ENCODE measurements at places on chromosomes 3 and 15.
A peak's percentile ranks its signal among the peaks of the same experiment; 100 is the strongest.

- DNase-seq = no peak
Measured at GRCh38 chr3:187708696-187709095, 6.3 kb upstream of the RTP2 start.

GRCh38 chr15:31489801-31490646 is 163.4 kb downstream of the KLF13 start:
- DNase-seq = peak; percentile 79

DNA sequence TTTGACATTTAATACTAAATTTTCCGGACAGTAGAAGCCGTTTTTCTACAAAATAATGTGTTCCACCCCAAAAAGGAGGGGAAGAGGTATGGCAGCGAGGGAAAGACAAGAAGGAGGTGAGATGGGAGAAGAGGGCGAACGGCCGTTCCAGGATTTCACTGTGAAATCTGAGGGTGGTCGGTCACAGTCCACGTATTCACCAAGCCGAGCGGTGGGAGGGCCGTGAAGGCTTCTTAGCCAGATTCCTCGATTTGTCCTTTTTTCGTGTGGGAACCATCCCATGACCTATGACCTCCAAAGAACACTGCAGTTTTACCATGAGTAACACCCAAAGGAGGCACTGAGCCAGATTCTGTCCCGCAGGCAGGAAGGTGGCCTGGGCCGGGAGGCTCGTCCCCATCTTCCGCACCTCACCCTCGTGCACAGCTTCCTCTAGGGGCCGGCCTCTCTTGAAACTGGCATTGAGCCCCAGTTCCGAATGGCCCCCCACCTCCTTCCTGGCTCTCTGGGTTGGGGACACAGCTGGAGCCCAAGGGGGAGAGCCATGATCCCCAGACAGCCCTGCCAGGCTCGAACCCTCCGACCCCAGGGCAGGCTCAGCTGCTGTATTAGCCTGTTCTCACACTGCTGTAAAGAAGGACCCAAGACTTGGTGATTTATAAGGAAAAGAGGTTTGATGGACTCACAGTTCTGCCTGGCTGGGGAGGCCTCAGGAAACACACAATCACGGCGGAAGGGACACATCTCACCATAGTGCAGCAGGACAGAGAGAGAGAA is 23.7 kb downstream of the XXYLT1 start:
- no peak for DNase-seq

- DNase-seq = no peak
Measured at GRCh38 chr15:92682741-92683510, 27.4 kb upstream of the FAM174B start.

- DNase-seq = no peak
Measured at GRCh38 chr3:66712210-66712609, 211.4 kb upstream of the LRIG1 start.

- no peak for DNase-seq
Measured at GRCh38 chr15:90087454-90088154, 14.7 kb downstream of the IDH2 start.

- DNase-seq = no peak
Measured at GRCh38 chr3:127539366-127540060, 51.0 kb downstream of the TPRA1 start.

DNA sequence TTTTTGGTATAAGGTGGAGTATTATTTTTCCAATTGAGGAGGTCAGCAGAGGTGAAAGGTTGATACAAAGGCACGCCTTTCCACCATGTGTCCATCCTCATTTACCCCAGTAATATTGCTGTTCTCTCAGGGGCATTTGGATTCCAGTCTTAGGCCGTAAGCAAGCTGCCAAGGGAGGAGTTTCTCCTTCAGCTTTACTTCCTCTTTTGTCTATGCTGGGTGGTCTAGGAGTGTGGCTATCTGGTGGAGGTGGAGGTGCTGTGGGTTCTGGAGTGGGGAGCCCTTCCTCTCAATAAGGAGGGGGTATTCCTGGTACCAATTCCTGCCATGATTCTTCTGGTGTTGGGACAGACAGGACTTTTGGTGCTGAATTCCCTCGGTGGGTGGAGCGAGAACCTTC is 340.6 kb downstream of the KCNH8 start:
- DNase-seq = no peak

- peak; percentile 38 for DNase-seq
Measured at GRCh38 chr15:71532994-71533393, 277.4 kb upstream of the NR2E3 start.

DNA sequence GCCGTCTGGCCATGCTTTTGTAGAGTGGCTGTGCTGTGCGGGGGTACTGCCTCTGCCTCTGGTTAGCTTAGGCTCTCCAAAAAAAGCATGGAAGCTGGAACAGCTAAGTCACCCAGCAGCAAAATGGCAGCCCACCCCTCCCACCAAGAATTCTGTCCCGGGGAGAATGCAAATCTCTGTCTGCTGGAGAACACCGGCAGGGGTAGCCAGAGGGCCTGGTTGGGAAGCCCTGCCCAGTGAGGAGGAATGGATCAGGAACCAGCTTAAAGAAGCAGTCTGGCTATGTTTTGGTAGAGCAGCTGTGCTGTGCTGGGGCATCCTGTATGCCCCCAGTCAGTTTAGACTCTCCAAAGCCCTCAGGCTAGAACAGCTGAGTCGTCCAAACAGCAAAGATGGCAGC is 56.2 kb upstream of the PTPRG start:
- no peak for DNase-seq

GRCh38 chr3:14658978-14659377 is 7.4 kb downstream of the CCDC174 start:
- DNase-seq = no peak

- DNase-seq = no peak
Measured at GRCh38 chr3:147355084-147355752, 51.1 kb downstream of the ZIC4 start.

GRCh38 chr3:126101521-126101982 is 17.6 kb upstream of the SLC41A3 start:
- no peak for DNase-seq

- peak; percentile 64 for DNase-seq
Measured at GRCh38 chr15:75508840-75509532, 57.5 kb upstream of the SIN3A start.

DNA sequence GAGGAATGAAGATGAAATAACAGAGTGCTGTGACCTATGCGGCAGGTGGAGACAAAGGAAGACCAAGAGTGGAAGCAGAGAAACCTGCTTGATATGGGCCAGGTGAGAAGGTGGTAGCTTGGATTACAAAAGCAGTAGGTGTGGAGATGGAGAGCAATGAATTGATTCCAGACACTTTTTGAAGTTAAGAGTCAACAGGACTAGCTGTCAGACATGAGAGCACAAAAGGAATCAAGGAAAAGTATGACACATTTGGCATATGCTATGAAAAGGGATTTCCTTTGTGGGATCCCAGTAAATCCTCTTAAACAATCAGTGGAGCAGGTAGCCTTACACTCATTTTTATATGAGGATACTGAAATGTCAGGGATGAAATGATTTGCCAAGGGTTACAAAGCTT is 160.5 kb downstream of the GREM1 start:
- DNase-seq = no peak

DNA sequence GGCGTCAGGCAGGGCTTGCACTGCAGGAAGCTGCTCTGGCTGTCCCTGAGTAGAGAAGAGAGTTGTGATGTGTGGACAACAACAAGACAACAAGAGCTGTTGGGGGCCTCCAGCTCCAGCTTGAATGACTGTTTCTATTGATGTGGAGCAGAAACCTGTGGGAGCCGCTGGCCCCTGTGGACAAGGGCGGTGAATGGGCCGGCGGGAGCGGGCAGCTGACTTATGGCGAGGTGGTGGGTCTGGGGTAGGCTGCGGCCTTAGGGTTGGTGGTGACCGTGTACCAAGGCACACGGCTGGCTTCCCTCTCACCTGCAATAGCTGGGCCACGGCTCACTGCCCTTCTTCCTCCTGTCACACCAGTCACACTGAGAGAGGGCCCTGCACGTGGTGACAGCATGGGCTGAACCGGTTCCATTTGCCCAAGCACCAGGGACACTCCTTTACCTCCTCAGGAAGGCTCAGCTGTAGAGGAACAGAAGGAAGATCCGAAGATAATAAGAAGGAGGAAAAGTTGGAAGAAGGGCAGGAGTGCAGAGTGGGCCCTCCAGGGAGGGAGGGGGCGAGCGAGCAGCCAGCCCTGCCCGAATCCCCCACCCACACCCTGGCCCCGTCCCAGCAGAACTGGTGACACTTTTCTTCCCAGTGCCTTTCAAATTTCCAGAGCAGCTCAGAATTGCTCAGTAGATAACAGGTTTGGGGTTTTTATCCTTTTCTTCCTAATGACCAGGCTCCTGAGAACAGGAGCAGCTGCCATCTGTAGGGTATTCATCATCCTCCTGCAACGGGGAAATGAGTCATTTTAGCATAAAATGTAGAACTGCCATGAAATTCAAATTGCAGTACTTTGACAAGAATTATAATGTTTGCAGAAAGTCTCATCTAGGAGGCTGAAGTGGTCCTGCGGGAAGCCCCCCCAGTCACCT is 136.9 kb downstream of the TJP1 start:
- DNase-seq = no peak

All from HuH-7.5 (cell line).